T-helper 9 cell (primary cell): ENCODE measurements at places on chromosomes 5 and 9.

- peak; percentile 91 for DNase-seq
These were observed 416 bp upstream of the PTBP3 start for GRCh38 chr9:112333639-112334431.

- no peak for DNase-seq
These were observed 191.1 kb upstream of the DMRT1 start for GRCh38 chr9:650362-650761.

GRCh38 chr5:175325681-175326080 is 118.3 kb downstream of the DRD1 start:
- DNase-seq = no peak

GRCh38 chr9:33633636-33634035 is 109.6 kb downstream of the ANKRD18B start:
- no peak for DNase-seq

DNA sequence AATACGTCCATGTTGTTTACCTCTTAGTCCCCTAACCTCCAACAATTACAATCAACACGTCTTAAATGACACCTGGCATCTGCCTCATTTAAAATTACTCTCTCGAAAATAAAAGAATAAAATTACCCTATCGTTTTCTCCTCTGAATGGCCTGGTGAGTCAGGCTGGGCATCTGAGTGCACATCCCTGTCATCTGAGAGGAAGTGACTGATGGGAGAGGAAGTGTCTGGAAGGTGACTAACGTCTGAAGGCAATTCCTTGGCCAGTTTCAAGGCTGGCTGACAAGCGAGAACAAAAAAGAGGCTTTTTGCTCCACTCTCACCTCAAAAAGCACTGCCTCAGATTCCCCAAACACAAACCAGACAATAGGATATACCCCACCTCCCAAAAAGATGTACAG is 57.7 kb downstream of the MAPKAP1 start:
- DNase-seq = no peak

GRCh38 chr9:85737671-85738070 is 4.1 kb downstream of the AGTPBP1 start:
- no peak for DNase-seq

DNA sequence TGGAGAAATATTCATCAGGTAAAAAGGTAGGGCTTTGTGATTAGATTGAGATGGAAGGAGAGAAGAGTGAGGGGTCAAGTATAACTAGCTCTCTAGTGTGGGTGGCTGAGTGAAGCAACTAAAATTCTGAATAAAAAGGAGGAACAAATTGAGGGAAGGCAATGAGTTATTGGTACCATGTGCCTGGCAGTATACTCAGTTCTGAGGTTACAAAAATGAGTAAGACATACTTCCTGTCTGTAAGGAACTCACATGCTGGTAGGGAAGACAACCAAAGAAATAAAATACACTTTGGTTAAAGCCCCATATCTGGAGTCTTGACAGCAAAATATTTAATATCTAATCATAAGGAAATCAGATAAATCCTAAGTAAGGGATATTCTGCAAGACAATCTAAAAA is 476.8 kb upstream of the C9orf72 start:
- DNase-seq = no peak

GRCh38 chr5:109328626-109329025 is 81.1 kb downstream of the PJA2 start:
- DNase-seq = no peak

GRCh38 chr5:116442931-116443551 is 131.6 kb downstream of the SEMA6A start:
- no peak for DNase-seq

- peak; percentile 17 for DNase-seq
These were observed 26.6 kb downstream of the GRAMD2B start for GRCh38 chr5:126449751-126450271.

GRCh38 chr9:14957109-14957508 is 46.9 kb upstream of the FREM1 start:
- no peak for DNase-seq

DNA sequence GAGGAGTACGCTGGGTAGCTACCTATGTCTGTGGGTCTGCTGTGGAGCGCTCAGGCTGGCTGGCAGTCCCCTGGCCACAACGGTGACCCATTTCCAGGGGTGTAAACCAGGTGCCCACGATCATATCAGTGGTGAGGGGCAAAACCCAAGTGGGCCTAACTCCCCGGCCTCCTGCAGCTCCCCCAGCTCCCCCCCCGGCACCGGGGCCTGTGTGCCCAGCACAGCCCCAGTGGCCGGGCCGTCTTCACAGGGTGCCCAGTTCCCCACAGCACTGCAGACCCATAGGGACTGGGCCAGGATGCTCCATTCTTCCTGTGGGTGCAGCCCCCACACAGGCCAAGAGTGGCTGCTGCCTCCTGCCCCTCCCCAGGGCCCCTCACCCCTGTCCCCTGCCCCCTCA is 958 bp upstream of the LCN8 start:
- DNase-seq = no peak

DNA sequence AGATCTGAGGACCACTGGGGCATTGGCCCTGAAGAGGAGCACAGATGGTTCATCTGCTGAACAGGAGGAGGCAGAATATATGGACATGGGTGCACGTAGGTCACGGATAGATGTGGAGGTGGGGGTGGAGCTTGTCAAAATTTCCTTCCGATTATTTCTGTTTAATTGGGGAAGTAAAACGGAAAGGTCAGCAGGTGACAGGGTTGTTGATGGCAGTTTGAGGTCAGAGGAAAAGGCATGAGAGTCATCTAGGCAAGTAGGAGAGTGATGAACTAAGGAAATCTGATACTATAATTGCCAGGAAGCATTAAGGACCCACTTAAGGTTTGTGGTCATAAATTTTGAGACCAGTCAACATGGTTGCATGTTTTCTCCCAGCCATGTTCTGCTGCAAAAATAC is 8.4 kb upstream of the FAM81B start:
- DNase-seq = no peak

- DNase-seq = no peak
These were observed 7.2 kb downstream of the MLANA start for GRCh38 chr9:5897851-5898250.

- DNase-seq = no peak
These were observed 3.5 kb downstream of the PAX5 start for GRCh38 chr9:37030611-37030939.

DNA sequence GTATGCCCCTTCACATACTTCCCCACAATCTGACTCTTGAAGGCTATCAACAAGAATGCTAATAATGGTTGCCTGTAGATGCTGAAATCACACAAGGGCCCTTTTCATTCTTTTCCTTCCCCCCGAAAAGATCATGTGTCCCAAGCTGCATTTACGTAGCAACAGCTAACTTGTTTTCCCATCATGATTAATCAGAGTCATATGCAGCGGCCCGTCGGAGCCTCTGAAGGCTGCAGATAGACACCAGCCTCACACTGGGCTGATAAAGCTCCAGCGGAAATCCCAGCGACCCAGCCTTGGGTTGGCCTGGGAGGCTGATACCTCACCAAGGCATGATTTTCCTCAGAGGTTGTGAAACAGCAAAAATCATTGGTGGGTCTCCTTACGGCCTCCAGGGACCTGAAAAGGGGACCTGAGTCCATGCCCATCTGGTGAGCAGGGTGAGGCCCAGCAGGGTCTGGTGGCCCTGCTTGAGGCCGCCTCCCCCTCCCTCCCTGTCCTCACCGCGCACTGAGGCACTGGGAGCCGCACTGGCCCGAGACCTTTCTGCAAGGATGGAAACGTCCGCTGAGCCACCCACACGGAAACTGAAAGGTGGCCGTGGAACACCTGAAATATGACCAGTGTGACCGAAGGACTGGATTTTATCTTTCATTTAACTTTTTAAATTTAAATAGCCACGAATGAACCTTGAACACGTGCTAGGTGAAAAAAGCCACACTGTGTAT is 114.2 kb upstream of the PHYKPL start:
- no peak for DNase-seq

DNA sequence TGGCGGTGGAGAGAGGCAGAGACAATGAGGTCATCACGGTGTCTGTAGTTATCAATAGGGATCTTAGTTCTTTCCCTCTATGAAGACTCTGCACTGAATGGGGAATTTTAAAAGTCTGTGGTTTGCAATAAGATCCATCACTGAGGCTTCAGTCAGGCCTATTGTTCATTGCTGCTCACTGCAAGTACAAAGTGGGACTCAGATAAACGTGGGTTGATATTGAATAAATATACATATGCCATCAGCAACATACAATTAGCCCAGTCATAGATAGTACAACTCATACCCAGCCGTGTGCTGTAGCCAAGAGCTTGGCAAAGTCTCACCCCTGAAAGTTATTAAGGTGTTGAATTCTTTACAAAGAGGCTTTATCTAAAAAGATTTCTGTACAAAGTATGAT is 88.4 kb downstream of the ENC1 start:
- DNase-seq = no peak

DNA sequence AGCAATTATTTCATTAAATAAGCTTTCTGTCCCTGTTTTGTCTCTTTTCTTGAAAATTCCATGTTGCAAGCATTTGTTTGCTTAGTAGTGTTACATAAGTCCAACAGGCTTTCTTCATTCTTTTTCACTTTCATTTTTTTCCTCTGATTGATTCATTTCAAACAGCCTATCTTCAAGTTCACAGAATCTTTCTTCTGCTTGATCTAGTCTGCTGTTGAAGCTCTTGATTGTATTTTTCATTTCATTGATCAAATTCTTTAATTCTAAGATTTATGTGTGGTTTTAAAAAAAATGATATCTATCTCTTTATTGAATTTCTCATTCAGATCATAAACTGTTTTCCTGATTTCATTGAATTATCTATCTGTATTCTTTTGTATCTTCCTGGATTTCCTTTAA is 20.4 kb upstream of the NFIL3 start:
- no peak for DNase-seq

GRCh38 chr9:107749787-107750444 is 260.3 kb upstream of the KLF4 start:
- no peak for DNase-seq

GRCh38 chr5:10620346-10620745 is 56.5 kb downstream of the ANKRD33B start:
- no peak for DNase-seq

DNA sequence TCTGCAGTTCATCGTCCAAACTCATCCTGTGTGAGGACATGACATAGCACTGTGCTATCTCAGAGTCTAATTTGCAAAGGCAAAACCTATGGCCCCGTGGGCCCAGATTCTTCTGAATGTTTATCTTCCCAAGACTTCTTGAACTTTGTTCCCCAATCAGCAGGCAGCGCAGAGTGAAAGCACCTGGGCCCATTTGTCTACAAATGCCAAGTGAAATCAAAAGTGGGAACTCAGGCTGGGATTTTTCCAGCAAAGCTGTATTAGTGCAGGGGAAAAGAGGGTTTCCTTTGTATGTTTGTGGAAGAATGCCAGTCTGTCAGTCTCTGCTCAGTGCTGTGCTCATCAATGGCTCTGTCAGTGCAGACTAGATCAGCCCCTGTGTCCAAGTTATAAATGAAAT is 55.8 kb downstream of the FOXD1 start:
- no peak for DNase-seq

DNA sequence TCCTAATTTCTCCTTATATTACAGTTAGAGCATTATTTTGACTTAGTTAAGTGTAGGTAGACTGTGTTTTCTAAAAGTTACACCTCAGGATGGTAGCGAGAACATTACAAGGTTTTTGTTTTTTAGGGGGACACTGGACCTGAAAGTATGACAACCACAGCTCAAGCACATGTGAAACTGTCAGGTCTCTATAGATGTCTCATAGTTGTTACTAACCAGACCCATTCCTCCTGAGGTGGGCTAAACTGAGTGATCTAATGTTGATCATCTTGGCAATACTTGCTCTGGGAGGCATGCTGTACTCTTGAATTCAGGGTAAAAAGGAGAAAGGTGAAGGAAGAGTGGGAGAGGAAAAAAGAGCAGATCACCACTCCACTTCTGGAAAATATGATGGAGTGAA is 196.6 kb upstream of the RASEF start:
- no peak for DNase-seq

- DNase-seq = no peak
These were observed 1.4 kb downstream of the GLIS3 start for GRCh38 chr9:4298255-4299004.

- DNase-seq = no peak
These were observed 1247.0 kb upstream of the ACO1 start for GRCh38 chr9:31137176-31138160.

DNA sequence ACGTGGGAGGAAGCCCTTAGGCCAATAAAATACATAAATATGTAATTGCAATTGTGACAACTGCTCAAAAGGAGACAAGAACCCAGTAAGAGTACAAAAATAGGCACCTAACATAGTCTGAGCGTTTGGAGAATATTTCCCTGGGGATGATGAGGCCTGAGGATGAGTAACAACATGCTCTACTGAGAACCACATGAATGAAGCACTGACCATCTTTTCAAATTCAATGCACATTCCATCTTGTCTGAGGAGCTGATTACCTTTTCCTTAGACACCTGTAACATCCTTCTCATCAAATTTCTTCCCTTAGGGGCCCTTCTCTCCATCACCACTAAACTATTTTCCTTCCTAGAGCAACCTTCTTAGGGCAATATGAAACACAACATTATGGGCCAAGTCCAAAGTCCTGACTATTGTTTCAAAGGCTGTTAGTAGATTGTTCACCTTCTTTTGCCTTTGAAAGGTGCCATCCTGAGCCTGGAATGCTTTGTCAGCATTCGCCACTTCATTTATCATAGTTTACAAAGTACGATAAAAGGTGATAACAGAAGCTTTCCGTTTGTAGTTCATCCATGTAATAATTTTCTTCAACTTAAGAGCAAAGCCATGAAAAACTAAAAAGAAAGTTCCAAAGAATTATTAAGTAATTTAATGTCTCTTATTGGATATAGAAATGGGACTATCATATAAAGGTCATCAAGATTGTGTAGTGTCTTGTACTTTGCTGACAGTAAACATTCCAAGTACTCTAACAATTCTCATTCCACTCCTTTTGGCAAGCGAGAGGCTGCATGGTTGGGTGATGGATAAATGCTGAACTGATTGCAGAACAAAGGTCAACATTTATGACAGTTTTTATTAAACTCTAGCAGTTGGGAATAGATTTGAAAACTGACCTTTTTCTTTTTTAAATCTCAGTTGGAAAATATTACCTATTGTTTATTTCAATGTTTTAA is 471.3 kb downstream of the PDE4D start:
- no peak for DNase-seq

DNA sequence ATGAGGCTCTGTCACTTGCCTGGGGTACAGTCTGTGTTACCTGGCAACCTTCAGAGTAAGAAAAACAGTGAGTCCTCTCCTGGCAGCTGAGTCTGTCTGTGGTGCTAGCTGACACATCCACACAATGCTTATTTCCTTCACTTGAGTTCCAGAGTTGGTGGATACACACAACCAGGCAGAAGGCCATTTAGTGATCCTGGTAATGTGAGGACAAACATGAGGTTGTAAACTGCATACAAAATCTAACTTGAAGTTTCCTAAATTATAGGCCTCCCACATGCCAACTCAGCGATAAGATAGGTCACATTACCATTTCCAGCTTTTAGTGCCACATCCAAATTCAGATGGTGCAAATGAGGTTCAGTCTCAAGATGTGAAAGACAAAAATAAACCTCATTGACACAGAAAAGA is 125.5 kb downstream of the DCP2 start:
- no peak for DNase-seq

DNA sequence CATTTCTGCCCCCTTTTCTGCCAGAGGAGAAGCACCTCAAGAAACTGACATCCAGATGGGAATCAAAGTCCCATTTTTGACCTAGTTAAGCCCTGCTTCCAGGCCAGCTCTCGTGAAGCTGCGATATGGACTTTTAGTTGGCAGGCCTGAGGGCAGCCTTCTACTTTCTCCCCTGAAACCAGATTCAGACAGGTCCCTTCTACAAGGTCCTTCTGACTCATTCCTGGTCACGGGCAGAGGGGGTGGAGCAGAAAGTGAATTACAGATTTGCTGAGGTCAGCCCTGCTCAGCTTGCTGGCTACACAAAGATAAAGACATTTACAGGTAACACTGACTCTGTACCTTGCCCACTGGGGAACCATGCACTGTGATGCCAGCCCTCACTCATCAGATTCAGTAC is 52.8 kb upstream of the TUT7 start:
- DNase-seq = no peak
